NCI-H2029 treated with DMSO at 0.1 percent for 48 hours (cell line): ENCODE measurements at places on chromosomes 6 and 20.

GRCh38 chr6:121237859-121238258, 96.4 kb downstream of the TBC1D32 start:
- DNase-seq: no peak

- DNase-seq: no peak
These were observed 14.1 kb downstream of the TXNDC5 start for GRCh38 chr6:7896465-7896987.

GRCh38 chr6:2651961-2652360, 98.8 kb downstream of the MYLK4 start:
- no peak for DNase-seq

DNA sequence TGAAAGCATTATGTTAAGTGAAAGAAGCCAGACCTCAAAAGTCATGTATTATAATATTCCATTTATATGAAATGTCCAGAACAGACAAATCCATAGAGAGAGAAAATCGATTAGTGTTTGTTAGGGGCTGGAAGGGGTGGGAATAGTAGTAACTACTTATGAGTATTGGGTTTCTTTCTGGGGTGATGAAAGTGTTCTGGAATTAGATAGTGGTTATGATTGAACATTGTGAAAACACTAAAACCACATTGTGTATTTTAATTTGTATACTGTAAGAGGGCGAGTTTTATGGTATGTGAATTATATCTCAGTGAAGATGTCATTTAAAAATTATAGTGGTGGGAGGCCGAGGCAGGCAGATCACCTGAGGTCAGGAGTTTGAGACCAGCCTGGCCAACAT, 52.0 kb upstream of the KIF13A start:
- no peak for DNase-seq
